ENCODE measurements at places on chromosomes 13 and 19.

GRCh38 chr13:20924758-20925394 is 22.3 kb upstream of the XPO4 start:
- peak; percentile 46 for DNase-seq

DNA sequence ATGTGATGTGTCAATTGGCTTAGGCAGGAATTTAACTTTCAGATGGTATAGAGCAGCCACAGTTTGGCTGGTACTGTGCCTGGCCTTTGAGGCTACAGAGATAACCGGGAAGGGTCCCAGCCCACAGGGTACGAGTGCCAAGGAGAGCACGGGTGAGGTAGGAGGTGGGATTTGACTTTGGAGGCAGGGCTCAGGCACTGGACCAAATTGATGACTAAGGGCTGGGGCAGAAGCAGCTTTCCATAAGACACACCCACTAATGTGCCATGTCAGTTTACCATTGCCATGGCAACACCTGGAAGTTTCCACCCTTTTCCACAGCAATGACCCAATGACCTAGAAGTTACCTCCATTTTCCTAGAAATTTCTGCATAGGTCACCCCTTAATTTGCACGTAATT is 466.2 kb downstream of the TSHZ3 start:
- no peak for DNase-seq

DNA sequence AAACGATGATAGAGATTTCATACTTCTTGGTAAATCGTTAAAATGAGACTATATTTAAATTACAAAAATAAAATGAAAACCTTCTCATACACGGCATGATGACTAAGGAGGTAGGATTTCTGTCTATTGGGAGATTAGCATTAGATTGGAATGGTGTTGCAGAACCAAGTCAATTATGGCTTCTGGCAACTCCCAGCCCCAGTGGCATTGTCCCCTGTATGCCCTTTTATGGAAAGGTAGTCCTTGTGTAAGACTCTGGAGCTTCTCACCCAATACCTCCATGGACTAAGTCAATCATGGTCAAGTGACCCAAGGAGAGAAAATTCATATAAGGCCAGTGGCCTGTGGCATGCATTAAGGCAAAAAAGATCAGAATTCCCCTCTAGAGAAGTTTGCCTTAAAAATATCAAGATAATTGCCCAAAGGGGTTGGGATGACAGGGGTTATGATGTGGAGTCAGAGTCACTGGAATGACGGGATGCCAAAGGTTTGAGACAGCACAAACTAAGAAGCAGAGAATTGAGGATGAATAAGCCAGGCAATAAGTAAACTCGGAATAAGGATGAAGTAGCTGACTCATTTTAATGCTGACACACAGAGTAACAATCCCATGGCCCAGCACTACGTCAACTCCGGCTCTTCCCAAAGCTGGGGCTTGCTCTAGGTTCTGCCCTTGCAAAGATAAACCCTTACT is 57.8 kb upstream of the POSTN start:
- peak; percentile 97 for DNase-seq

- no peak for DNase-seq
These were observed 24.7 kb upstream of the POP4 start for GRCh38 chr19:29581398-29581797.

DNA sequence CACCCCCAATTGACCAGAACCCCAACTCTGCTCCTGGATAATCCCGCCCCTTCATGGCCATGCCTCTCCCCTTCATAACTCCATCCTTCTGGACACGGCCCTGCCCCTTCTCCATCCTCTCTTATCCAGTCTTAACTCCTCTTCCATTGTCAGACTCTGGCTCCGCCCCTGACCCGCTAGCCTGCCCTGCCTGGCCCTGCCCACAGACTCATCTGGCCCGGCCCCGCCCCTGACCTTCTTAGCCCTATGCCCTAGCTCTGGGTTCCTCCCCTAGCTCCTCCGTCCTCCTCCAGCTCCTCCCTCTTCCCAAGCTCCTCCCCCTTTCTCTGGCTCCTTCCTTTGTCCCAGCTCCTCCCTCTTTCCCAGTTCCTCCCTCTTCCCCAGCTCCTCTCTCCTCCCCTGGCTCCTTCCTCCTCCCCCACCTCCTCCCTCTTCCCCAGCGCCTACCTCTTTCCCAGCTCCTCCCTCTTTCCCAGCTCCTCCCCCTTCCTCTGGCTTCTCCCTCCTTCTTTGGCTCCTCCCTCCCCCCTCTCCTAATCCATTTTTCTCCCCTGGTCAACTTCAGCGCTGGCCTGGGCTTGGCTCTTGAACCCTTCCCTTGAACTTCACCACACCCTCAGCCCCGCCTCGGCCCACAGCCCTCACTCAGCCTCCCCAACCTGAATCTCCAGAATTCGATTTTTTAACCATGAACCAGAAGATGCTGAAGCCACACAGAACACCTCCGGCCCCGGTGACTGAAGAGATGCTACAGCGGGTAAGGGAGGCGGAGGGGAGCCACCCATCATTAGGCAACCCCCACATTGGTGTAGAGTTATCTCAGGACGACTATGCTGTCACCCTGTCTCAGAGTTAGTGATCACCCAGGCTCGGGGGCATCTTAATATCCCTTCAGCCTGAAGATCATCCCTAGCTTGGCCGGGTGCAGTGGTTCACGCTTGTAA is 9.2 kb upstream of the ZNF358 start:
- no peak for DNase-seq

DNA sequence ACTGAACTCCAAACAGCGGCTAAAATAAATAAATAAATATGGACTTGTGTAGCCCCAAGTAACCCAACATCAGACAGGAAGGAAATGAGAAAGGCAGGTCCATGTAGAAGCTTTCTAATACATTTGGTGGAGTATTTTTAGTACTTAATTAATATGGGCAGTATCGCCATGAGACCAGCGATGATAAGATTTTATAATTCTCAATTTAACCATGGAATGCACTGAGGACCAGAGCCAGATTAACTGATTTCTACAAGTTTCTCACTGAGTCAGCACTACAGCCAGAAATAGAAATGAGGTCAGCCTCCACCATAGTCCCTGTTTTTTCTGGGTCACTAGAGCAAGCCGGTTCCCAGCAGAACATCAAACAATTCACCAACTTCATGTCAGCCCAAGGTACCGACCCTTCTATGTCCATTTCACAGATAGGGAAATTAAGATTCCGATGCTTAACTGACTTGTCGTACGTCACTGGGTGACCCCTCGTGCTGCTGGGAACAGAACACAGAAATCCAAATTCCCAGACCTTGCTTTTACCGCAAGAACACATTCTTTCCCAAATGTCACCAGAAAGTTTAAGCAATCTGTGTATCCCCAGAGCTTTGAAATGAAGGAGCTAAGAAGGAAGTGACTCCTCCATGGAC is 90.4 kb downstream of the COL4A1 start:
- DNase-seq: peak; percentile 56

DNA sequence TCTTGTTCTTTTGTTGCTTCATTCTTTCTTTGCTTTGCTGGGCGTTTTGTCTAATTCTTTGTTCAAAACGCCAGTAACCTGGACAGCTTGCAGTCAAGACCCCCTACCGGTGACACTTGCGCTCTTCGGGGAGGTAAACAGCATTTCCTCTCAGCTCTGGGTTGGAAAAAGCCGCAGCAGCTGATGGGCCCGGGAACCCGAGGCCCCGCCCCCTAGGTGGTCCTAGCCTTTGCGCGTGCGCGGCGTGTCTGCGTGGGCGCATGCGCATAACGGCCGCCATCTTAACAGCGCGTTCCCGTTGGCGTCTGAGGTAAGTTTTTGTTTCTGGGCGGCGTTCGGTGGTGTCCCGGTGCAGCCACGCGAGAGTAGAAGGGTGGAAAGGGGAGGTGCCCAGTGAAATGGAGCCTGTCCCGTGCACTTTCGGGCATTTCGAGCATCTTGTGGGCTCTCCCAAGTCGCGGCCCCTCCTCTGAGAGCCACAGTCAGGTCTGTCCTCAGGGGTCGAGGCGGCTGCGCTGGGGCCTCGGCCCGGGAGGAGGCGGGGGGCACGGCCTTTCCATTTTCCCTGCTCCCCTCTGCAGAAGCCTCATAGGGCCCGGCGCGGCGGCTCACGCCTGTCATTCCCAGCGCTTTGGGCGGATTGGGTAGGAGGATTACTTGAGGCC is at the start of gene ZNF559:
Gene ZNF559, plus strand, starts transcription at position 261 of the 665 bp plus-strand sequence. CDS start 14,371 bp downstream, outside the sequence.
- DNase-seq: peak; percentile 82

DNA sequence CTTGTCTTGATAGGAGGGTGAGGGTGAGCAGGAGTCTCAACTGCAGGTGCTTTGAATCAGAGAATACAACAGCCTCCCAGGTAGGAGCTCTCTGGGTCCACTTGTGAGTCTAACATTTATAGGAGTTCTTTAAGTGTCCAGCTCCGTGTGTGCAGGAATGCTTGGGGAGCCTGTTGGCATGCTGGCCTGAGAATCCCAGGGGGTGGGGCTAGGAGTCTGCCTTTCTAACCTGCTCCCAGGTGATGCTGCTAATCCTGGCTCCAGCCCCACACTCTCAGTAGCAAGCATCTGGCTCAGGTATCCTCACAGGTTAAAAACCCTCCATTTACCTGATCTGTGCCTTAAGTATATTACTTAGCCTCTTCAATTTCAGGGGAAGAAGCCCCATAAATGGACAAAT is 368.9 kb downstream of the RBM26 start:
- DNase-seq: no peak

GRCh38 chr19:22545751-22546150 is 88.4 kb upstream of the ZNF492 start:
- DNase-seq: no peak

DNA sequence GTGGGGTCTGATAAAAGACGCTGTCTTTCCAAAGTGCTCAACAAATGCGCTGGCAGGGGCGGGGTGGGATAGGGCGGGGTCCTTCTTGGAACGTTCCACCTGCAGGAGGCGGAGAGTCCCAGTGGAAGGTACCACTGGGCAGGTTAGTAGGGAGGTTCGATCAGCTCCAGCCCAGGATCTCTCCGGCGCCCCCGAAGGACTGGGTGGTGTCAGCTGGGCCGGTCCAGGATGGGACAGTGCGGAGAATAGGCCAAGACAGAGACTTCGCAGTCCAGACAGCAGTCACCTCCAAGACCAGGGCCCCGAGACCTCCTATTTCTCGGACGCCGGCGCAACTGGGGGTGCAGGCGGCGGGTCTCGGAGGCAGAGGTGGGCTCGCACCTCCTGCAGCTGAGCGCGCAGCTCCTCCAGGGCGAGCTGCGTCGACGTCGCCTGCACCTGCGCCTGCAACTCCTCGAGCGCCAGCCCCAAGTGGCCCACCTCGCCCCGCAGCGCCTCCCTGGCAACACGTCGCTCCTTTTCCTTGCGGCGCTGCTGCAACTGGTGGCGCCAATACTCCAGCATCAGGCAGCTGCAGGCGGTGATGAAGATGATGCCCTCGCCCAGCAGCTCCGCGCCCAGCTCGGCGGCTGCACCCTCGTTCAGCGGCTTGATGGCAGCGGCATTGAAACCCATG is 21.6 kb downstream of the VASP start:
- no peak for DNase-seq

DNA sequence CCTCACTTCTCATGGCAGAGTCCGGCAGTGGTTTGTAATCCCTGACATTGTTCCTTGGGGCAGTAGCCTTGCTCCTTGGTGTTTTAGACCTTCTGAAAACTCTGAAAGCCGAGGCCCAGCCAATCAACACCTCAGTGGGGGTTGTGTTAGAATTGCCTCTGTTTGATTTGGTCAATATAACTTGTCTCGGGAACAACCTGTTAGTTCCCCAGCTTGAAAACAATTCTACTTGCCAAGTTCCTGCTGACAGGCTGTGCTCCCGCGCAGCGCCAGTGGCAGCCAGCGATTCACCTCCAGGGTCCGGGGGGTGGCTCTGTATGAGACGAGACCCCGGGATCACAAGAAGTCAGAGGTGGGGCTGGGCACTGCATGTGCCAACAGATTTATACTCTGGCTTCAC is 81.4 kb upstream of the MEDAG start:
- DNase-seq: no peak

DNA sequence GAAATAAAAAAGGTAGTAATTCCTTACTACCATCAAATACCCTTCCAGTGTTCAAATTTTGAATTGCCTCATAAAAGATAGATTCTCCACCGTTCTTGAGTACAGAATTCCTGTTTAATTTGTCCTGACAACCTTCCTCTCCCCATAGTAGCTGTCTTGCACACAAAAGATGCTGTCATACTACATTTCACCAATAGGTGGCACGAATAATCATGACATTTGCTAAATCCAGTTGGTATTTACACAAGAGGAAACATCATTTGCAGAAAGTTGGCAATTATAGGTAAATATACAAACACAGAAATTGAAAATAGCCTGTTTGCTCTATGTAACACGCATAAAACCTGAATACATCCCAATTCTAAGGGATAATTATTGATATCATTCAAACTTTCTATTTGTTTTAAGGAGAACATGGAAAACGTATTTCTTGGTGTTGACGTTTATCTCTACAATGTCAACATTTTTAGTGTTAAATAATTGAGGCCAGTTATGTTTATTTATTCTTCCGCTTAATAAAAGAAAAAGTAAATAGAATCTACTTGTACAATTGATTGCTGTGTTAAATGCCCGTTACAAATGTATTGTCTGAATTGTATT is 58.3 kb upstream of the CLDN10 start:
- no peak for DNase-seq

DNA sequence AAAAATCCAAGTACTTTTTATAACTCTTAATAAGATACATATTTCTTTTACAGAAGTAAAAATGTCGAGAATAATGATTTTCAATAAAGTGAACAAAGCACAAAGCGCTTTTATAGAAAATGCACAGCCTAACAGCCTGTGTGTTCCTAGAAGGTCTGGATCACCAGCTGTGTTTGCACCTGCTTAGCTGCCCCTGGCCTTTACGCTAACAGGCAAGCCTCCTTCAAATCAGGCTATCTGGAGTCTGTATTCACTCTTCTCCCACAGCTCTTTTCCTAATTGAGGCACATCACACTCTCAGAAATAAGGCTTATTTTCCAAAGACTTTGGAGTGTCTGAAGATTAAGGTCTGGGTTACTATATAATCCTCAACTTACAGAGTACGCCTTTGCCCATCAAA is 183.1 kb downstream of the LHFPL6 start:
- DNase-seq: no peak

GRCh38 chr13:77696006-77696878 is 1.2 kb upstream of the SLAIN1 start:
- no peak for DNase-seq

GRCh38 chr13:45446181-45446580 is 18.6 kb upstream of the COG3 start:
- DNase-seq: no peak

DNA sequence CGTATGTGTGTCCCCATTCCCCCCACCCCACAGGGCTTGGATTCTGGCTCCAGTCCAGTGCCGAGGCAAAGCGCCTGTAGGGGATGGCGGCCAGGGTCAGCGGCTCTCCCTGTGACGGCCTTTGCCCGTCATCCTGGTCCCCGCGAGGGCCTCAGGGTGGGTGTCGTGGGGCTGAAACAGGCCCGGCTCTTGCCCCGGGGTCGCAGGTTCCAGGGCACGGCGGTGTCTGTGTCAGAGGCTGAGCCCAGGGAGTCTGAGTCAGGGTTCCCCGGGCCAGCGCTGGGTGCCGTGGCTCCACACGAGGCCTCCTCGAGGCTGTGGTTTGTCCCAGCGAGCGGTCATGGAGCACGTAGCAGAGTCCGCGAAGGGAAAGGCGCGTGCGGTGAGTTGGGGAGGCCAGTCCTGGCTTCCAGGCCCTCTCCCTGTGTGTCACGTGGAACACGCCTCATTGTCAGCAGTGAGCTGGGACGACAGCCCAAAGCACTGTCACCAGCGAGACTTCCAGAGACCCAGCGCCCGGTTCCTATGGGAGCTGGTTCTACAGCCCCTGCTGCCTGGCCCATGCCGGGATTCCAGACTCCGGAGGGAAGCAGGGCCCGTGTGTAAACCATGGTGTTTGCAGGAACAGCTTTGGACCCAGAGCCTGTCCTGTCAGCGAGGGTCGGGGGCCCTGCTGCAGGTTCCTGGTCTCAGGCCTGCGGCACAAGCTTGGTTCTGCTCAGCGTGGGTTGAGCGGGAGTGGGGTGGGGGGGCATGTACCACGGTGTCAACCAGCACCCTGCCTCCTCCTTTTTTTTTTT is 13.4 kb downstream of the NCLN start:
- no peak for DNase-seq

Data from non-pigmented ciliary epithelial cell (primary cell).